Activated CD8-positive, alpha-beta T cell treated with anti-CD3 and anti-CD28 coated beads, Interleukin-2, amount 10 ng/mL, durations not matched to agents 7 days and 5 days (primary cell): ENCODE measurements at places on chromosomes 5 and 9. TPM values are rescaled to one million over a fixed set of nuclear protein-coding genes. Genes with fewer than 3 reads are reported as not detected.

NR4A3 gene
- total RNA-seq: 0.26 TPM

- no peak for DNase-seq
Observed at GRCh38 chr5:87010736-87011135, 256.9 kb upstream of the RASA1 start.

DNA sequence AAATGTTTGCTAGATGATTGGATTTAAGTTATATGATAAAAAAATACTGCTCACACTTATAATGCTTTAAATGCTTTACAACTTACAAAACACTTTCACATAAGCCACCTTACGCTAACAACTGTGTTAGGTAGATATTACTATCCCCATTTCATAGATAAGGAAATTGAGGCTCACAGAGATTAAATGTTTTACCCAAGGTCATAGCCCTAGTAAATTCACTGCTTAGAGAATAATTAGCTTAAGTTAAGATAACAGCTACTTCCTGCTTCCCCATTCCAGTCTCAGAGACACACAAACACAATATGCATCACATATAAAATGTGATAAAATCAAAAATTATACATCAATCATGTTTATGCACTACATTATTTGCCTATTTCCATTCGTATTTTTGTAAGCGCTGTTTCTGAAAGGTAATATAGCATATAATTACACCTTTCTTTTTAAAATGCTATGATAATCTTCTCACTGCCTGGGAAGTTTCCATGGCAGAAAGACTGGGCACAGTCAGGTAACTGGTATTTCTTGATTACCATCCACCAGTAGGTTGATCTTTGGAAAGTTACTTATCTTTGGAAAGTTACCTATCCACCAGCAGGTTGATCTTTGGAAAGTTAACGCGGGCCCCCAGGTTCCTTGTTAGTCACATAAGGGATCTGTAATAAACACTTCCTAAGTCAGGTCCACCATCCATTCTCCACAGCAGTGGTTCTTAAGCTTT, 101.1 kb downstream of the NFIB start:
- no peak for DNase-seq

DNA sequence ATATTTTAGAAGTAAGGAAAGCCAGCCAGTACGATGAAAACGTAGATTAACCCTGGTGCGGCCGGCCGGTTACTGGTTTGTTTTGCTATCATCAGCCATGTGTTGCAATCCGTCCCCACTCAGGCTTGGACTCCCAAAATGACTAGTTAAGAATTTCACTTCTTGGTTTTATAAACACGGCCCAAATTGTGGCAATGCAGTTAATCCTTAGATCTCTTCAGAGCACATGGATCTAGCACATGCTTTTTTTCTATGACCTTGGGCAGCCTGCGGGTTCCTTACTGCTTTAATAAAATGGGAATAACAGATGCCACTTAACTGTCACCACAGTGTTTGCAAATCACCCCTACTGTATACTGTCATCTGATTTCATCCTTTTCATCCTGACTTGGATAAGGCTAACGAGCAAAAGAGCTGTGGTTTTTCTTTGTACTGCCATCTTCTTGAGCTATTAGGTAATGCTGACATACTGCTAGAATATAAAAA, 1.5 kb downstream of the NDFIP1 start:
- no peak for DNase-seq
